ENCODE measurements at places on chromosomes 4 and X.

DNA sequence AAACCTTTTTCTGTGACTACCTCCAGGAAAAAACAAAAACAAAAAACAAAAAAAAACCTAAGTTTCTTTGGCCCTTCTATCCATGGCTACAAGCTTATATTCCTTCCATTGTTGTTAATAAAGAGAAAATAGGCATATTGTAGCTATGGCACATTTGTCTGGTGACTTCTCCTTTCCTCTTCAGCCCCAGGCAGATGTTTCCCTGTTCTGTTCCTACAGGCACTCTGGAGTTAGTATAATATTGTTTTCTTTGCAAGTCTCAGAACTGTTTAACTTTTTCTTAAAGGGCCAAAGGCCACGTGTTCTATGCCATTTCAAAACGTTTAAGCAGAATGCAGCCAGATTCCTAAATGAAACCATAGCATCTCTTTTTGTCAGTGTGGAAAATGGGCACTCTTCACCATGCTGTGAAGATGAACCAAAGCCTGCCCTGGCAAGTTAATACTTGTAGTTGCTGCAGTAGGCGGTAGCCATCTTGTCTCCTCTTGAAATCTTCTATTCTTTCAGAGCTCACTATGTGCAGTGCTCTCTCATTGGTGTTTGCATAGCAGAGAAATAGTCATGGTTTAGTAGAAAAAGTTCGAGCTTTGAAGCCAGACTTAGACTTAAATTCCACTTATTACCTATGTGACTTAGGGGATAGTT is 44.8 kb upstream of the MTMR1 start:
- no peak for DNase-seq

DNA sequence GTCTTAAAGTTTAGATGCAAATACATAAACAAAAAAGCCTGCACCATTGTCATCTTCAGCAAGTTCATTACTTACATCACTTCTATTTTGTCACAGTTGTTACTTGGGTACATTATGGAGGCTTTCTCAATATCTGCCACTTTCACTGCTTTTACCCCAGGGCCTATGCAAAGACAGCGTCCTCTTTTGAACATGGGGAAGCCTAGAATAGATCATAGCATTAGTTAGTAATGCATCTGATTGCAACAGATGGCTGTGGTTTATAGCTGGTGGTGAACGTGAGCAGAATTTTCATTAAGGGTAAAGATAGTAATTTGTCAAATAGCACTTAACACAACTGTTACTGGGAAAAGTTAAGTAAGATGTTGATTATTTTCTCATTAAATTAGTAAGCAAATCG is 729 bp downstream of the CXCL11 start:
- DNase-seq = no peak

DNA sequence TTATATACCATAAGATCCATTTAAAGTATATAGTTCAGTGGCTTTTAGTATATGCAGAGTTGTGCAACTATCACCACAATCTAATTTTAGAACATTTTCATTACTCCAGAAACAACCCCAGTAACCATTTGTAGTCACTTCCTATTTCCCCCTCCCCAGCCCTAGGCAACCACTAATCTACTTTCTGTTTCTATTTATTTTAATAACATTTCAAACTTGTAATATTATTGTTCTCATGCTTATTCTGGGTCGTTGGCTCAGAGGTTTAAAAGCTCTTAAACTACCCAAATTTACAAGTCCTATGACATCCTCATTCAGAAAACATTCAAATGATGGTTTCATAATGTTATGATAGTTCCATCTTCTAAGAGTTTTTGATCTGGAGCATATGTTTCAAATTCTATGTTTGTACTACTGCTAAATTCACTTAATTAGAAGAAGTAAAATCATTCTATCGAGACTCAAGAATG is 18.4 kb downstream of the XIAP start:
- DNase-seq = no peak

- no peak for DNase-seq
Measured at GRCh38 chrX:149205937-149206336, 299.2 kb downstream of the IDS start.

- DNase-seq = no peak
Measured at GRCh38 chr4:42167709-42168108, 15.3 kb upstream of the BEND4 start.

- no peak for DNase-seq
Measured at GRCh38 chr4:118175506-118175905, 141.2 kb downstream of the NDST3 start.

DNA sequence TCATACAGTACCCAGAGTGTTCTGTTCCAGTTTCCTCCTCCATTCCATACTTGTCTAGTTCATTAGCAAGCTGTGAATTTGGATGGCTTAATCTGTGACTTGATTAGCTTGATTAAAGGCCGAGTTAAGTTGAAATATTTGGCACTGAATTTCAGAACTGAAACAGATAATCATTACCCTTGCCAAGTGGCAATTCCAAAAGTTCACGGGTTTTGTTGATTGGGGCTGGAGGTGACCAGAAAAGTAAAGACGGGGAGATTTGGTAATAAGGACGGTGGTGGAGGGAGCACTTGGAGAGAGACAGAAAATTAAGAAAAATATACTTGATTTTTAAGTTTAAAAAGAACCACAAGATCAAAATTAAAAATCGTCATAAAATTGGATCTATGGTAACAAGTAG is 21.9 kb upstream of the KLHL2 start:
- DNase-seq = no peak

DNA sequence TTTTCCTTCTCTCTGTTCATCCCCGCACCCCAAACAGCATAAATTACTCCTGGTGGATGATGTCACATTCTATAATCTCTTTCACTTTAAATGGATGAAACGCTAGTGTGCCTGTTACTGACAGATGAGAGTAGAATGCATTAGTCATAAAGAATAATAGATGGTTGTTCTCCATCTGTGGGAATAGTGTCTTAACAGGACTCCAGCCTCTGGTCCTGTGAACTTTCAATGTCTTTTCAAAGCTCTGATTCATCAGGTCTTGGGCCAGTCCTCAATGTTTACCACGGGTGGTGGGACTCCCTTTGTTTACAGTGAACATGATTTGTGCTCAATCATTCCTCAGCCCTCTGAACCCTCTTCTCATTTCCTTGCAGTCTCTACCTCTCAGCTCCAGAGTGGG is 182.6 kb downstream of the GABRB1 start:
- DNase-seq = no peak

- DNase-seq = no peak
Measured at GRCh38 chrX:22652596-22652995, 347.2 kb upstream of the DDX53 start.

GRCh38 chrX:13194291-13195103 is 125.4 kb downstream of the ATXN3L start:
- no peak for DNase-seq

GRCh38 chr4:111945014-111945413 is 200.2 kb upstream of the FAM241A start:
- no peak for DNase-seq

- DNase-seq = no peak
Measured at GRCh38 chr4:79199743-79200142, 126.1 kb downstream of the NAA11 start.

- no peak for DNase-seq
Measured at GRCh38 chr4:171235521-171235920, 577.7 kb upstream of the GALNTL6 start.

DNA sequence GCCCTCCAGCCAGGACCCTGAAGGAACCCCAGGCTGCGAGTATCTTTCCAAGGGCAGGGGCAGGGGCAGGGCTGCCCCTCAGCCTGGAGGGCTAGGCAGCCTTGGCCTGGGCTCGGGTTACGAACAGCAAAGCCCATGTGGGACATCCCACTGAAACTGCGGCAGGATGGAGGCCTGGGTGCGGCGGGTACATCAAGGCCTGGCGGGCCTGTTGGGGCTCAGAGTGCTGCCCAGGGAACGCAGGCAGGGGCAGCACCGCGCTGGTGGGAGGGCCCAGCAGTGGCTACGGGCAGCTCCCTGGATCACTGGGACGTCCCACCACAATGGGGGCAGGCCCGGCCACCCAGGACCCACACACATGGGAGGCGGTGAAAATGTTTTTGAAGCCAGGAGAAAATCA is 10.9 kb downstream of the NAT8L start:
- DNase-seq = no peak

DNA sequence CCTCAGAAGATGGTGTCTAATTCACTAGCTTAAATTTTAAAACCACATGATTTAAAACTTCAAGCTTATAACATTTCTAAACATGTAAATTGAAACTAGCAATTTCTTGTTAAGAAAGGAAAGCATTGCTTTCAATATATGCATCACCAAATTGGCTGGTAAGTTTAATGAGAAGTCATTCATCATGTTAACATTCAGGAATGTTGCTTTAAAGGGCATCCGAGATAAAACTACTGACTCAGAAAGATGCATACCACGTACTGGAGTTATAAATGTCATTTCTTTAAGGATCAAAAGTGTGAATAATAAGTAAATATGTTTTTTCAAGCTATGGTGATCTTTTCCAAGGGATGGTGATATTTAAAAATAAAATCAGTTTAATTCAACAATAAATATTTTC is 83.3 kb upstream of the VCX2 start:
- no peak for DNase-seq

- DNase-seq = no peak
Measured at GRCh38 chrX:149040873-149041535, 464.1 kb downstream of the IDS start.

GRCh38 chrX:14228611-14229010 is 198.9 kb upstream of the GEMIN8 start:
- no peak for DNase-seq

GRCh38 chrX:20857746-20858145 is 516.5 kb upstream of the CNKSR2 start:
- DNase-seq = no peak

- no peak for DNase-seq
Measured at GRCh38 chr4:65635051-65635821, 35.1 kb downstream of the EPHA5 start.

DNA sequence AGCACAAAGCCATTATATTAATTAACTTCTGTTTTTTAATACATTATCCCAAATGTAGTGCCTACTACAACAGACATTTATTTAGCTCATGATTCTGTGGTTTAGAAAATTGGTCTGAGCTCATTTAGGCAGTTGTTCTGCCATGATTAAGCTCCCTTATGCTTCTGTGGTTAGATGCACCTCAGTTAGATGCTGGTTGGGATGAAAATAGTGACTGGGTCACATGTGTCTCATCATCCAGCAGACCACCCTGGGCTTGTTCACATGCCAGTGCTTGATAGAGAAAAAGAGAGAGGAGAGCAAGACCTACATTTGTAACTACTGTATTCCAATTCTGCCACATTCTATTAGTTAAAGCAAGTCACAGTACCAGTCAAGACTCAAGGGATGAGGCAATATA is 376.4 kb upstream of the GNPDA2 start:
- DNase-seq = no peak

DNA sequence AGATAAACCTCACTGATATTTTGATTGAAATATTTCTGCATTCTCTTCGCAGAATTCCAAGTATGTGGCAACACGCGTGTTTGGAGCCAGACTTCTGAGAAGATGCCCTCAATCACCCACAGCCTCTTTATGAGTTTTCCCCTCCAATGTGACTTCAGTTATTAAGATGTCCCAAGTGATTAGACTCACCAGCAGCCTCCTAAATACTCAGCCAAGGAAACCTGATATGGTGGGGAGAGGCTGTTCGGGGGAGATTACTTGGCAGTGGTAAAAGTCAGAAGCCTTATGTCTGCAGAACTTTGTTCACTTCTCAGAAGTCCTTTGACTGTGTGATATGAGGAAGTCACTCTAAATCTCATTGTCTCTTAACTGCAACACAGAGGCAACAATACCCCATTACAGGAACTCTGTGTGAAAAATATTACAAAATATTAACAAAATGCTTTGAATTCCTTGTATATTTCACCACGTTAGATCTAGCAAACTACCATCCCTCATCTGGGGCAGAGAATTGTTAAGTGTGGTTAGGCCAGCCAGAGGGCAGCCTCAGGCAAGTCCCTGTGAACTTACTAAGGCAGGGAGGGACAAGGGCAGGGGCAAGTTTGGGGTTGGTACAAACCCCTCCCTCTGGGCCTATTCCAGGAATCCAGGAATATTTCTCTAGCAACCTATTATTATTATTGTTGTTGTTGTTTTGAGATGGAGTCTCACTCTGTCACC is 151.4 kb upstream of the USP9X start:
- DNase-seq = no peak

GRCh38 chr4:146514651-146515357 is 6.9 kb downstream of the SLC10A7 start:
- no peak for DNase-seq

- no peak for DNase-seq
Measured at GRCh38 chr4:189090174-189090814, 850.4 kb upstream of the FRG1 start.

DNA sequence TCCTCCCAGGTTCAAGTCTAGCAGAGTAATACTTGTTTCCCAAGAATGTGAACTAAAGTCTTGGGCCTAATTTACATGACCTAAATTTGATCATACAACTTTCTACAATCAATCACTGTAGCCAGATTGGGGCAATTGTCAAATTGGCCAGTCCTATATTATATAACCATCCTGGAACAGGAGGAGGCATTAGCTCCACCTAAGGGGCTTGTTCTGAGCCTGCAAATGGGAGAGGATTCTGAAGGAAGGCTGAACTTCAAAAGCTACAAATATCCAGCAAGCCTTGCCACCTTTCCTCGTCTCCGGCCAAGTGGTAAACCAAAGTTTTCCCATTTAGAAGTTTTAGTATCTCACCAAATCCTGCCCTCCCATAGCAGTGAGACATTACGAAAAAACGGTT is 1289.6 kb upstream of the TENM3 start:
- DNase-seq = no peak

DNA sequence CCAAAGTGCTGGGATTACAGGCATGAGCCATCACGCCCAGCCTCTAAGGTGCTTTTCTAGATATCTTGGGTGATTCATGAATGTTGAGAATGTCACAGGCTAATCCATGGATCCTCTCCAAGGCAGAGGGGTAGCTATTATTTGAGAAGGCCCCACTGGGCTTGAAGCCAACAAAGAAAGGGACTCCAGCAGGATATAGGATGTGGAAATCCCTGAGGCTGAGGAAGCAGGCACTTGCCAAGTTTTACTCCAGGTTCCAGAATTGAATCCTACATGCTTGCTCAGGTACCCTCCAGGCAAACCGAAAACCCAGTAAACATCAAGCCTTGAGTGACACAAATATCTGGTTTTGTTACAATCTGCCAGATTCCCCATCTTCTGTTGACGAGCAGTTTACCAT is 15.8 kb downstream of the NLGN3 start:
- DNase-seq = no peak

DNA sequence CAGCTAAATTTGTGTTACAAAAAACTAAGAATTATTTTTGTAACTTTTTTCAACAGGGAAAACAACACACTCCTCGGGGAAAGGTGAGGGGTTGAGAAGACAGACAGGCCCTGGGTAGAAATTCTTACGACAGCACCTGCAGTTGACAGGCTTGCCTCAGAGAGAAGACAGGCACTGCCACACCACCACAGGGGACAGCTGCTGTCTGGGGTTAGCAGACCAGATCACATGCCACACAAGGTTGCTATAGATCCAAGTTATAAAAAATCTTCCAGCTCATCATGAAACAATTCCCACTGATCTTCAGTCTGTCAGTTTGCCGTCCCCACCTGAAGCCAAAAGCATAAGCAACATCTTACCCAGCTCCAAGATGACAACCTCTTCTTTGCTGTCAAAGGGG is 143.2 kb upstream of the ZCCHC13 start:
- DNase-seq = no peak

- no peak for DNase-seq
Measured at GRCh38 chrX:55005256-55005655, 5.1 kb downstream of the APEX2 start.
